CD4-positive, alpha-beta T cell treated with Interleukin-10 for 1 hour (primary cell): ENCODE measurements at places on chromosomes 5 and 9.
A peak's percentile ranks its signal among the peaks of the same experiment; 100 is the strongest.

DNA sequence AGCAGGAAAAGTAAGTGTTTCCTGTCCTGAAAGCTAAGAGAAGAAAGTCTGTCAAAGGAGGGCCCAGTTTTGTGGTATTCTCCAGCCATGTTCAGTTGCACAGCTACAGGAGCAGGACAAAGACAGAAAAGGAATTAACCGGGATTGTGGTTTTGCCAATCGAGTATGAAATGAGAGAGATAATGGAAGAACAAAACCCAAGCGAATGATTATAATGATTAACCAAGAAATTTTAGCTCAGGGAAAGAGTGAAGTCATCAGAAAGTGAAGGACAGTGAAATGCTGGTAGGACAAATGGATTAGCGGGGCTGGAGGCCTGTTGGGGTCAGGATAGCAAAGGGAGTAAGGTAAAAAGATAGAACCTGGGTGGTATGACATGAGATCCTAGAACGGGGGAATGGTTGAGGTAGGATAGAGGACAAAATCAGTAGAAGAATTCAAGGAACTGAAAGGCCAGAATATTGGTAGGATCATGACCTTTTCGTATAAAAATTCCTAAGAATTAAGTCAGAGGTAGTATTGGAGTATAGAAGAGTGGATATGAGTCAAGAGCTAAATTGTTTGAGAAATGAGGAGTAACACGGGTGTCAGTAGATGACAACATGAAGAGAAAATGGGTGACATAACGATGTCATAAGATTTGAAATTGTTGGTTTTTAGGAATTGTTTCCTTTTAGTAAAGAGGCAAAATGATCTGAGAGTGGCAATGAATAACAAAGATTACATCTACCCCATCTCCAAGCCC, 52.8 kb downstream of the DIAPH1 start:
- DNase-seq, result no peak

DNA sequence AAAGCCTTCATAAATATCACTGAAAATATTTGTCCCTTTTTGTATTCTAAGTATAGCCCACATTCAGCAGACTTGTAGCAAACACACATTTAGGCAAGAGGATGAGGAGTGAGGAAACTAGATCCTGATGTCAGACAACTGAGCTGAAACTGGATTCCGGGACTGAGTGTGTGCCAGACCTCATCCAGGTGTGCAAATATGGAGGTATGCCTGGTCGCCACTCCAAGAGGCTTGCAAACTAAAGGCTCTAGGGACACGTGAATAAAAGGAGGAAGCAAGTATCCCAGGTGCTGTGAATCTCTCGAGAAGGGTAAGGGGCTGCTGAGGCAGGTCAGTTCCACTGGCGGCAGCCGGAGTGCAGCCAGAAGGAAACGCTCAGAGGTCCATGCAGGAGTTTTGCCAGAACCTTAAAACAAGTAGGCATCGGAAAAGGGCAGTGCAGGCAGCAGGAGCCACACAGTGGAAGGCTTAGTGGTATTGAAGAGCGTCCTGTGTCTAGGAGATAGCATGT, 77.4 kb upstream of the ALDH1B1 start:
- no peak for DNase-seq

DNA sequence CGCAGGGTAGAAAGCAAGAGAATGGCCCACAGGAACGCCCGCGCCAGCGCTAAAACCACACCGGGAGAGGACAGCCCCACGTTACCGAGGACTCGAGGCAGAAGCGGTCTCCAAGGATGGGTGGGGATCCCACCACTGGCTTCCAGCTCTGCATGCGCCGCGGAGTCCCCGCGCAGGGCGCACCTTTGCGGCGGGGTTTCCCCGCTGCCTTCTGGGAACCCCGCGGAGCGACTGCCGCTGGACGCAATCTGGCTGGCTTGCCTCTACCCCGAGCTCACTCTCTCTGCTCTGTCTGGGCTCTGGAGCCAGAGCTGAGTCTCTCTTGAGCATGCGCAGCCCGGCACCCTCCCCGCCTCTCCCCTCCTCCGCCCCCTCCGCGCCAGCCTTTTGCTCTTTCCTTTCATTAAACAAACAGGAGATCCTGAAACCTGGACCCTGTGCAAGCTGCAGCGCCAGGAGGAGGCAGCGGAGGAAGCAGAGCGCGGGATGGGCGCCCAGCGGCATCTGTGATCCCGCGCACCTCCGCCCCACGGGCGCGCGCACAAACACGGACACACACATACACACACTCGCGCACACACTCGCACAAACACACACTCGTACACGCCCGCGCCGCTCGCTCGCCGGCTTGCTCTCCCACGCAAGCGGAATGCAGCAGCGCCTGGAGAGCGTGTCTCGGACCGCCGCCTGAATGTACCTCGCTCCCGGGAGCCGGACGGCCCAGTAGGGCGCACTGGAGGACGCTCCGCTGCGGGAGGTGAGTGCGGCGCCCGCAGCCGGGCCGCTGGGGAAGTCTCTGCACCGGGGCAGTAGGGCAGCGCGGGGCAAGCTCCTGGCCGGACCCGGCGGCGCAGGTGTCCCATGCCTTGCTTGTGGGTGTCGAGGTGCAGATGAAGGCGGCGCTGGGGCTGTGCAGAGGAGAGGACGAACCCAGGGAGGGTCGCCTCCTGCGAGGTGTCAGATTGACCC, at the start of gene PLPPR1:
PLPPR1 (plus strand) TSS at position 382 of the 969 bp plus-strand sequence.
- DNase-seq, result no peak

DNA sequence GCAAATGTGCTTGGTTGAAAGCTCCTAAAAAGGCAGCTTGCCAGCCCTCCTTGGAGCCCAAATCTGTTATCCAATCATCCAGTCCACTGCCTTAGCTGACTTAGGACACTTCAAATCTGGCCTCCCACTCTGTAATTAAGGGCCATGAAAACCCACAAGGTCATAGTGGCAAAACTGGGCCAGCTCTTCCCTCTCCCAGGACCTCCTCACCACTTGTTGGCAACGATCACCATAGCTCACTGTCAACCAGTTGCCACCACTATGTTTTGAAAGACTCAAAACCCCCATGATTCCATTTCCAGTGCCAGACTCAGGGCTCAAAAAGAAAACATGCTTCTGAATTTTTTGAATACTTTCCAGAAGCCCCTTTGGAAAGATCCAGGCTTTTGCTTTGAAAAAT, 107.5 kb downstream of the NREP start:
- DNase-seq, result no peak

- no peak for DNase-seq
These were observed 19.2 kb downstream of the PRRC1 start for GRCh38 chr5:127536687-127537086.

DNA sequence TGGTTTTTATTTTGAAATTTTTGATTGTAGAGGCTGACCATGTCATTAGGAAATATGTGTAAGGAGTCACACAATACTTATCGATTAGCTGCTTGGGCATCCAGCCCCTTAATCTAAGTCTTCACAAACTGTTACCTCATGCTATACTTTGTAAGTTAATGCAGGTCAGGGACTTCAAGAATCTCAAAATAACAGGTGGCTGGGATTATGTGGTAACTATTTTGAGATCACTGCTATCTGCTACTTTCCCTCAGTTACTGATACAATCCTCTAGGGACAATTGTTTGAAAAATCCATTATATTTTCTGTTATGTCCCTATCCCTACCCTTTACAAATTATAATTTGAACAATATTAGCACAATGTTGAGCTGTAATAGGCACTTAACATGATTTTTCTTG, 21.7 kb downstream of the FTMT start:
- DNase-seq, result no peak

DNA sequence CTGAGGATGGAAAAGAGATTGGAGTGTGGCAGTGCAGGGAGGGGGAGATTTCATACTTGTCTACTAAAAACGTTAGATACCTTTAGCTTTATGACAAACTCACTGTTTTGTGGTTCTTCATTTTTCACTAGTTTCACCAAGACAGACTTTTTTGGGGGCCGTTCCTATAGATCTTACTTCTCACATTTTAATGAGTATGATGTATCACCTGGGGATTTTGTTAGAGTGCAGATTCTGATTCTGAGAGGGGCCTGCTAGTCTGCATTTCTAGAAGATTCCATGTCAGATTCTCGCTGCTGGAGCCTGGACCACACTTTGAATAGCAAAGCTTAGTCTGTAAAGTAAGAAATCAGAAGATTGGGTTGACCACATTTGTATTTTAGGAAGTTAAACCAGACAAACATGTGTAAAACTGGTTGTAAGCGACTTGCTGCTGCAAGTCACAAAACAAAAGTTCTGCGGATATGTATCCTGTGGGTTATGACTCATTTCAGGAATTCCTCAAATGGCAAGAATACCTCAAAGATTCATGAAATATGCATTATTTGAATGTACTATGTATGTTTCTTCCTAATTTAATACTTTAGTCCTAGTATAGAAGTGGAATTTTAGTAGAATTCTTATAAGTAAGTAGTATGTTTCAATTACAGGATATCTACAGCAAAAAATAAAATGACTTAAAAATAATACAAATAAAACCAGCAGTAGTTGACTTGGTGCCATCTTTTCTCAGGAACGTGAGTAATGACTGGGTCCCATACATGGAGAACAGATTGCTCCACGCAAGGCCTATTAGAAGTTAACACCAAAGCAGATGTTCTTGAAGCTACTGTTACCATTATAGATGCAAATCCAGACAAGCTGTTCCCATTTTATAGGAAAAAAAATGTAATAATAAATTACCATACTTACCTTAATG, 27.8 kb downstream of the NFIL3 start:
- peak; percentile 6 for DNase-seq

GRCh38 chr5:60997721-60998120, 52.7 kb downstream of the NDUFAF2 start:
- DNase-seq, result no peak

DNA sequence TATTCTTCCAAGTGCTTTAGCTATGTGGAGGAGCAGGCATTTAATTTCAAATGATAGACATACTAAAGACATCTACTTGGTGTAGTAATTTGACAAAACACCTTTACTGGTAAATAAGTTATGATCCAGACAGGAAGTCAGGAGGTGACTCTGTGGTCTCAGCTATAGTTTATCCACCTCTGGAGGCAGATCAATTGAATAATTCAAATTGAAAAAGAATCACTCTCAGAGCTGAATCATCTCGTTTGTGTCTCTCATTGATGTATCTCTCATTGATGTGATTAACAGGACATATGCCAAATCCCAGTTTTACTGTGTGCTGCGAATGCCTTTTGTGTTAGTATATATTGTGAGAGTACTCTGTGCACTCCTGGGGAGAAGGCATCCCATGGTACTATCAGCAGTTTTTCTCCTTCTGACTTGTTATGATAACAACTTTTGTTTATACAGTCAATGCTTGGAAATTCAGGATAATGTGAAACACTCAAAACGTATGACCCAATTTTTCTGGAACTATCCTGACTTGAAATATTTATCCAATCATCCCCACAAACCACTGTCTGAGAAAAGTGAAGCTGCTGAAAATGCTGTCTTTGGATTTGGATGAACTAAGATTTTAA, 48.5 kb upstream of the DAB2 start:
- no peak for DNase-seq

GRCh38 chr9:89702401-89702800, 97.6 kb downstream of the GADD45G start:
- DNase-seq, result no peak

DNA sequence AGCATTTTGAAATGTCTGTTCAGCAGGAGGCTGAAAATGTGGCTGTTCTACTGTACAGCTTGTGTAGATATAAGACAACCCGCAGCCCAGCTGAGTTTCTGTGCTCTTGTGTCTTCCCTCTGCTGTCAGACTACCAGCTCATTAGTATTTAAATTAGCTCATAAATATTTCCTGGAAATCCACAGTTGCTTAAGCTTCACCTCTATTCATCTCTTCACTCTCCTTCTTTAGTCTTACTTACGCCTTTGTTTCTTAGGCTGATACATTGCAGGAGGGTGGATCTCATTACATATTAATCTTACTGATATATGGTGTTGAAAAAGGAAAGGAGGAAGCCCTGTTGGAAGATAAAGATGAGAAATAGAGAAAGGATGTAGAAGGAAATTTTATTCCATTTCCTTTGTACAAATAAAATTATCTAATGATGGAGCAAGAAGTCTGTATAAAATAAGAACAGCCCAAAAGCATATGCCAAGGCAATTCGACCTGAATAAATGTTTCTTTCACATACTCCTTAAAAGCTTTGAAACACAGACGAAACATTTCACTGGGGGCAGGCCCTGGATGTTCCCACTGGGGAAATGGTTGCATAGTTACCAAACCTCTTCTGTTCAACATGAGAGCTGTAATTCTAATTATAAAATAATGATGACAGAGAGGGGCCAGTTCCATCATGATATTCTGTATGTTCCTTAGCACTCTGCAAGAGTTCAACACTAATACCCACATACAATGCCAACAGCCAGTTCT, 111.8 kb upstream of the APC start:
- no peak for DNase-seq

DNA sequence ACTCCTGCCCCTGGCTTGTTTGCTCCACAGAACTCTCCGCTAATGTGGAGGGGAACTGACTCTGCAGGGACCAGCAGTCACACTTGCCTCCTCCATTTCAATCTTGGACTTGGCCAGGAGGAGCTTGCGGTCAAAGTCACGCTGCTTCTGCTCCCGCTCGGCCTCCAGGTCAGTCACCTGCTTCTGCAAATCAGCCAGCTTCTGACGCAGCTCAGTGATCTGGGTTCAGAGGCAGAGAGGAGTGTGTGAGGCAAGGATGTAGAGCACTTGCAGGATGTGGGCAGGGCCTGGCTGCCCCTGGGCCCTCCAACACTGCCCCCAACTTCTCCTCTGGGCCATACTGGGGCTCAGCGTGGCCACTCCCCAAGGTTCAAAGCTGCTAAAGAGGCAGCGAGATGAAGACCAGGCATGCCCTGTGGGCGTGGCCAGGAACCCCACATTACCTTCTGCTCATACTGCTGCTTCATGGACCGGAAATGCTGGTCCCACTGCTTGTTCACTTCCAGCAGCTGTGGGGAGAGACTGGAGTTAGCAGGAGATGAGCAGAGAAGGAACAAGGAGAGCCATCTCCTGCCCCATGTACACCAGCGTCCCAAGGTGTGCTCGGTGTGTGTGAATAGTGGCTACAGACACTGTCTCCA, 22.2 kb downstream of the GPX3 start:
- DNase-seq, result no peak

GRCh38 chr5:89901983-89902382, 507.6 kb downstream of the CETN3 start:
- DNase-seq, result no peak

DNA sequence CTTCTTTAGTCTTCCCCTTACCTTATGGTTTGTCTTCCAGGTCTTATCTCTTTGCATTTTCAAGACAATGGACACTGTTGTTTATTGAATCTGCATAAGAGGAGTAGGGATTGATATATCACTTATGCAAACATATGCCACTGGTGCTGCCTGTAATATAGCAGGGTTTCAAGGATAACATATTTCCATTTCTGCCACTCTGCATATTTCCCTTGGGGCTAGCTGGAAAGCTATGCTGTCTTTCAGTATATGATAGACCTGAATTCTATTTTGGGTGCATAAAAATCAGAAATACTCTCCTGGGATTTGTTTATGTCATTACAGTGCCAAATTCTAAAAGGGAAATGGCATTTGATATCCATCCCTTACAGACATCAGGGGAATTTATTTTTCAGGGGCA, 400.2 kb downstream of the TLR4 start:
- no peak for DNase-seq
